Gastroesophageal sphincter (tissue), 4 donors: ENCODE measurements at places on chromosomes 4 and X. TPM values are rescaled to one million over a fixed set of nuclear protein-coding genes. Genes with fewer than 3 reads are reported as not detected.
A peak's percentile ranks its signal among the peaks of the same experiment; 100 is the strongest.

DNA sequence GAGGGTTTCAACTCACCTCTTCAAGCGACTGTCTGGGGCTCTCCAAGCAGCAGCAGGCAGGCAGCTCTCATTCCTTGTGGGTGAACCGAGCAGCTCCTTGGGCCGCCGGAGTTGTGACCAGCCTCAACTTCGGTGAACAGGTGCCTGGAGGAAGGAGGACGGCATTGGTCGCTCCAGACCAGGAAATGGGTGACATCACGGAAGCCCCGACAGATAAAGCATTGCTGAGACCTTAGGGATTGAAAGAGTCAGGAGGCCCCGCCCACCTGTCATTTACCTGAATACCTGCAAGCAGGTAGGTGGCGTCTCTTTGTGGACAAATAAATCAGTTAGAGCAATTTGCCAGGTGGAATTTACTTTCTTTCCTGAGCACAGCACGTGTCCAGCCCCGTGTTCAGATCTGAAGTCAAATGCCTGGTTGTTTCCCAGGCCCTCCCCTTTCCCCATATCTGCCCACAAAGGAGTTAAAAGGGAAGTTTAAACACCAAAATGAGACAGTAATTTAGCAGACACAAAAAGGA, at the start of gene LNX1:
TSS of gene LNX1 (minus strand) at position 115 of the 521 bp plus-strand sequence. CDS start 17,484 bp downstream, outside the sequence.
- no peak for ATAC-seq

- no peak for ATAC-seq
Measured at GRCh38 chr4:88962396-88962795, 94.6 kb downstream of the FAM13A start.

DNA sequence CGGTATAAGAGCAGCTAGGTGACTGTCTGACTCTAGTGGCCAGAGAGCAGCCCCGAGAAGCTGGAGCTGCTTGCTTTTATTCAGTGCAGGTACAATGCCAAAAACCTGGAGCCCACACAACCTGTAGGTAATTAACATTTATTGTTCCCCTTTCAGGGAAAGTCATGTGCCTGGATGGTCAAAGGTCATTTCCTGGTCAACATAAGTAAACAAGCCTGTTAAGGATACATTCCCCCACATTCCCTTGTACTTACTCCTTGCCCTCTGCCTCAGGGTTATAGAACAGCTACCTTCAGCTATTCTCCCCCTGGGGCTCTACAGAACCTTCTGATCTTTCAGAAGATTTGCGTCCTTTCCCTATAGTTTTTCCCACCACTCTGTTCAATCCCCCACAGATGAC, 253.4 kb downstream of the TMA16 start:
- no peak for ATAC-seq

GRCh38 chr4:10579648-10580047, 104.9 kb downstream of the CLNK start:
- ATAC-seq, result no peak

DNA sequence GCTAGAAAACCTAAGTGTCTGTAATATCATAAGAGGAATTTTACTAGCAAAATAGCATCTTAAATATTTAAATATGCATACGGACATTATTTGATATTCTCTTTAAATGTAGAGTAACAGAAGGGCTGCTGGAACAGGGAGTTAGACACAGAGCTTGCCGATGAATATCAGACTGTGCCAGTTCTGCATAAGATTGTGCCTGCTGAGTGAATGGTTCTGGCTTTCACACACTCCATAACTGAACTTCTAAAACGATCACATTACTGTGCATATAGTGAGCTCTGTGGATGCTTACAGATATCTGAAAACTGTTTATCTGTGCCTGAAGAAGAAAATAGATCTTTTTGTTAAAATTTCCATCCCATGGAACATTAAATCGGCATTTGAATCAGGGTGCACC, 867.4 kb upstream of the PCDH10 start:
- ATAC-seq, result no peak

- no peak for ATAC-seq
Measured at GRCh38 chrX:13369256-13370030, 49.6 kb upstream of the ATXN3L start.

GRCh38 chrX:22310779-22311178, 38.1 kb downstream of the CBLL2 start:
- ATAC-seq, result no peak

DNA sequence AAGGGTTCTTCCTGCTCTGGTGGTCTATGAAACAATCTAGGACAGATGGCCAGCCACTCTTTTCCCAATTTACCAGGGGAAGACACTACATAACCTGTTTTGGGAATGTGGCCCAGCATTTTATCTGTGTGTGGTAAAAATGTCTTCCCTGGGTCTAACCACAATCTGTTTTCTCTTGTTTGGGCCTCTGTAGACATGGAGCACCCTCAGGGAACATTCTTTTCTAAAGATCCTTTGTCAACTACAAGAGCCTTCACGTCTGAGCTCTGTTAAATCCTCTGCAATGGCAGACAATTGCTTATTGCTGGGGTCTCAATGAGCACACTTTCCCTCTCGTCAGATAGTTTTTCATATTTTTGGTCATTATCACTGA, 35.5 kb downstream of the PLAC1 start:
- ATAC-seq, result no peak

- peak; percentile 20 for ATAC-seq
Measured at GRCh38 chr4:183823434-183823833, 81.7 kb upstream of the STOX2 start.

GRCh38 chr4:48604527-48604926, 114.5 kb downstream of the ZAR1 start:
- no peak for ATAC-seq

- ATAC-seq, result no peak
Measured at GRCh38 chr4:10015140-10015753, 6.0 kb downstream of the SLC2A9 start.

DNA sequence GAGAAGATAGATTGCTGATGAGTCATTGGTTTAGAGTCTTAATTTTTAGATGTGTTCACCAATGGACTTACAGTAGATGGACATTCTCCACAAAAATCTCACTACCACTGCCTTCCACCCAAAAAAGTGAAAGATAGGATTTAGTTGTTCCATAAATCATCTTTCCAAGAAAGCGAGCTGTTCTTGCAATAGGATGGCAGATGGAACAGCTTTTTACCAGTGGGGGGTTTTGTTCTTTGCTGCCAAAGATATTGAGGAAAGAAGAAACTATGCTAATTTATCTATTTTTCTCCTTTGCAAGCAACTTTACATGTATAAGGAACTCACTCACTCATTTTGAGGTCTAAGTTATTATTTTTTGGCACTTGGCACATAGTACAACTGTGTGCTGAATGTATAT, 109.5 kb downstream of the ADGRL3 start:
- no peak for ATAC-seq

DNA sequence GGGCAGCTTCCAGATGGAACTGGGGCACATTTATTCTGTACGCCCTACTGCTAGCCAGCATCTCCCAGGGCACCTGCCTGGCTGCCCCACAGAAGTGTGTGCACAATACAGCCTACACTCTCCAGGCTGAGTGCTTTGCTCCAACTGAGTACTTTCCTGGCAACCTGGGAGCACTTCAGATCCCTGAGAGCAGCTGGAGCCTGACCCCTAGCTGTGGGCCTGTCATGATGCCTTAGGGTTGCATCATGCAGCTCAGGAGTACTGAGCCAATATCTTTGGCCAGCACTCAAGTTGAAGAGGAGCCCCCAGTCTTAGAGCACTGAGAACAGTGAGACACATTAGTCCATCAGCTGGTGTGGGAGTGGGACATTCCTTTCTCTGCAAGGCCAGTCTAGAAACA, 321.9 kb downstream of the CFAP47 start:
- ATAC-seq, result no peak

GRCh38 chrX:94288972-94289371, 615.0 kb downstream of the FAM133A start:
- ATAC-seq, result no peak

REELD1 gene
- total RNA-seq, result 1.4 TPM

GCNA gene
- total RNA-seq, result 1.0 TPM

NWD2 gene
- 0.12 TPM for total RNA-seq

XAGE1A gene
- not detected for total RNA-seq

RASSF6 gene
- total RNA-seq, result 0.31 TPM

WNK3 gene
- 4.3 TPM for total RNA-seq

SOX3 gene
- not detected for total RNA-seq

TCEAL4 gene
- 424 TPM for total RNA-seq
